ENCODE measurements at places on chromosomes 11 and 22.

DNA sequence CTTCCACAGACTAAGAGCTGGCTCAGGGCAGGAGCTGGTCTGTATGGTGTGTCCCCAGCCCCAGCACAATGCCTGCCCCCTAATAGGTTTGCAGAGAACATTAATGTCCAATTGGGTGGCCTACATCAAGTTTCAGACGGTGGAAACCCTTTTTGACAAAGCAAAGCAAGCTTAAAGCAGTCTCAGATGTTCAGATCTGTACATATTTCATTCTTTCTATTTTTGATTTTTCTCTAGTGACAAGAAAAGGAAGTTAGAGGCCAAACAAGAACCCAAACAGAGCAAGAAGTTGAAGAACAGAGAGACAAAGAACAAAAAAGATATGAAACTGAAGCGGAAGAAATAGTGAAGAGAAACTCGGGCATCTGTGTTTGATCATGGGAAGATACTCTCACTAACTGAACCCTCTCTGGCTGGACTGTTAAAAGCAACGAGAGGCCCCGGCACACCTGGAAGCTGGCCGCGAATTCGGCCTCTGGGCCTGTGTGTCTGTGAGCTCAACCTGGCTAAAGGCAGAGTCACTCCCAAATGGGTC, 40.5 kb downstream of the NAT10 start:
- no peak for DNase-seq

GRCh38 chr11:46315033-46315738, 32.1 kb upstream of the DGKZ start:
- peak; percentile 67 for DNase-seq

DNA sequence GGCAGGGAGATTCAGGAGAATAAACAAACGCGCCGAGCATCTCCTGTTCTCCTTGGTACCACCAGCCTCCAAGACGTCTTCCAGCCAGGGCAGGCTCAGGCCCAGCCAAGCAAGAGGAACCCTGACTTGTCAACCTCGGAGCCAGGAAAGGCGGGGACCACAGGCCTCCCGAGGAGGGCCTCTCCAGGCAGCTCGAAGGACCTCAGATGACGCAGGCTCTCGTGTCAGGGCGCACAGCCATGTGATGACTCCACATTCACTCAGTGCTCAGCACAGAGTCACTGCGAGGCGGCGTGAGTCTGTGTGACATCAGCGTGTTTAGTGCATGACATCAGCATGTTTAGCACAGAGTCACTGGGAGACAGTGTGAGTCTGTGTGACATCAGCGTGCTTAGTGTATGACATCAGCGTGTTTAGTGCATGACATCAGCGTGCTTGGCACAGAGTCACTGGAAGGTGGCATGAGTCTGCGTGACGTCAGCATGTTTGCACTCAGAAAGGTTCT, 241.4 kb downstream of the BRD1 start:
- DNase-seq, result no peak

- DNase-seq, result no peak
Measured at GRCh38 chr22:25514436-25515180, 49.9 kb upstream of the GRK3 start.

DNA sequence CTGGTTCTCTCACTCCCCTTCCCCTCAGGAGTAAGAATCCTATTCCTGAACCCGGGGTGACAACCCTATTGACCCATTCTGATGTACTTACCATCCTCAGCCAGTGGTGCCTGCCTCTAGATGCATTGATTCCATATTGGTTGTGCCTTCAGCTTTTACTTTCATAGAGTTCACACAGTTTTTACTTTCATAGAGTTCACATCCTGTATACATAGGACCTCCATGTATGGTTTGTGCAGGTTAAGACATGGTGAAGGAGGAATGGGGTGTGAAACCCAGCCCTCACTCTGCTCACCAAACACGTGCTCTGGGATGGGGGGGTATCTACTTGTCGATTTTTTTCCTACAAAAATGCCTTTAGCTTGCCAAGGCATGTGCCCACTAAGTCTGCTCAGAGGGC, 105.6 kb upstream of the TBCEL start:
- DNase-seq, result no peak

GRCh38 chr22:42357634-42358296, 74.4 kb downstream of the NFAM1 start:
- no peak for DNase-seq

DNA sequence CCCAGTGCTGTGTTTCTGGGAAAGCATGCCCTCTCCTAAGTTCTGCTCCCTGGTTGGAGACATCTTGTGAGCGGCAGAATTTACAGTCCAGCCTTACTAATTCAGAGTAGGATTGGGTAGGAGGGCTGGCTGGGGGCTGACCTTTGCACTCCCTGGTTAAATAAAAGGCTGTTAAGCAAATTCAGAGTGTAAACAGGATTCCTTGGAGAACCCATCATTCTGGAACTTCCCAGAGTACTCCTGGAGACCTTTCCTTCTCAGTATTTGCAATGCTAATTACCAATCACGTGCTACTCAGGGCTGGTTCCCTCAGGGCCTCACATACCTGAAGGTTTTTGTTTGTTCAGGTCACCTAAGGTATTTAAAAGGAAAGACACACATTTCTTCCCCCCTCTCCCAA, 340.2 kb downstream of the TBC1D22A start:
- no peak for DNase-seq

GRCh38 chr11:67071420-67072284, 15.0 kb downstream of the RHOD start:
- DNase-seq, result peak; percentile 28

DNA sequence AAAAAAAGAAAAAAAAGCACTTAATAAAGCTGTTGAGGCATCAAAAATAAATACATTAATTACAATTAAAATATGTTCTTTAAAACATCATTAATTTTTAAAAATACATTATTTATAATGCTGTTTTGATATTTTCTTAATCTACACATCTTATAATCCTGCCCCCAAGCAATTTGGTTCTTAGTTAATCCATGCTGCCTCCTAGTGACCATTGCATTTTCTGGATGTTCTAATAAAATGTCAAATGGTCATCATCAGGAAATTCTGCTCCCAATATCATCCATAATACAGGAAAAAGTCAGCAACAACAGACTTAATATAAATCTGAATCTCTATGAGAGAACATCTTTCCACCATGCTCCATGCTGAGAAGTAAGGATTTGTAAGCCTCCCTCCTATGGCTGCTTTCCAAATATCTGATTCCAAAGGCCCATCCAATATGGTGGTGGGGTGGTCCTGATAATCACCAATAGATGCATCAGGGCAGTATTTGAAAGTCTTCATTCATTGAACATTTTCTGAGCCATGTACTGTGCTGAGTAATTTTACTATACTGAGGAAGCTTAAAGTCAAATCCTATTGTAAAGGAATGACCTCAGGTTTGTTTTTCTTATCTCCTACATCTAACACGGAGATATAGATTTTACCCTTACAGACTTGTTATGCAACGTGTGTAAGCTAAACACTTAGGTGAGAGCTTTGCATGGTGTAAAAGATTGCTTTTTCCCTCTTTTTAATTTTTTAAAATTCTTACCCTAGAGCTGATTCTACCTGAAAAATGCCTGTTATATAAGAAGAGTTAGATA, 124.7 kb upstream of the BMAL1 start:
- no peak for DNase-seq

GRCh38 chr11:120512739-120513435, 1.3 kb downstream of the GRIK4 start:
- no peak for DNase-seq

All from GDM1 (cell line).